Amniotic stem cell (primary cell): ENCODE measurements at places on chromosomes 7 and 10.

- no peak for DNase-seq
Observed at GRCh38 chr10:68989317-68989990, 851 bp downstream of the KIFBP start.

DNA sequence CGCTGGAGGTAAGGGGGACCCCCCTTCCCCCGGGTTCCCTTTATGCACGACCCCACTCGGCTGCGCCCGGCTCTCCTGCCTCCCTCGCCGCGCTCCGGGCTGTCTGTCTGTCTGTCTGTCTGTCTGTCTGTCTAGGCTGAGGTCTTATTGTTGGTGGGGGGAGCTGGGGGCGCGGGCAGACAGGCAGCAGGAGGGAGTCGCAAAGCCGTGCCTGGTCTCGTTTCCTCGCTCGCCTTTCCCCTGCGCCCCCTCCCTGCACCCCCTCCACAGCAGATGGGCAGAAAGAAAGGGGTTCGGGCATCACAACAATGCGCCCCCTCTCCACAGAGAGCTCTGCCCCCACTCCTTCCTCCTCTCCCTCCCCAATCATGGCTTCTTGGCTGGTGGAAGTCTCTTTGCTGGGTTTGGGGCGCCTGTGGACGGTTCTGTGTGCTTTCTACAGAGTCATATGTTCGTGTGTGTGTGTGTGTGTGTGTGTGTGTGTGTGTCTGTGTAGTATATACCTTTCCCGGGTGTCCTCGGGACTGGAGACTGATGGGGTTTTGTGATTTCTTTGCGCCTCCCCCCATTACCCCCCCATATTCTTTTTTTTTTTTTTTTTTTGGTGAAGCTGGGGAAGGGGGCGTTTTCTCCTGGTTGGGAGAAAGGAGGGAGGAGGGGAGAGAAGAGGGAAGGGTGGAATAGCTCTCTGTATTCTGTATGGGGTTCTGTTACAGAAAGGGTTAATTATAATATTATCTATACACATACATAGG, 1.9 kb downstream of the AUTS2 start:
- DNase-seq: no peak

DNA sequence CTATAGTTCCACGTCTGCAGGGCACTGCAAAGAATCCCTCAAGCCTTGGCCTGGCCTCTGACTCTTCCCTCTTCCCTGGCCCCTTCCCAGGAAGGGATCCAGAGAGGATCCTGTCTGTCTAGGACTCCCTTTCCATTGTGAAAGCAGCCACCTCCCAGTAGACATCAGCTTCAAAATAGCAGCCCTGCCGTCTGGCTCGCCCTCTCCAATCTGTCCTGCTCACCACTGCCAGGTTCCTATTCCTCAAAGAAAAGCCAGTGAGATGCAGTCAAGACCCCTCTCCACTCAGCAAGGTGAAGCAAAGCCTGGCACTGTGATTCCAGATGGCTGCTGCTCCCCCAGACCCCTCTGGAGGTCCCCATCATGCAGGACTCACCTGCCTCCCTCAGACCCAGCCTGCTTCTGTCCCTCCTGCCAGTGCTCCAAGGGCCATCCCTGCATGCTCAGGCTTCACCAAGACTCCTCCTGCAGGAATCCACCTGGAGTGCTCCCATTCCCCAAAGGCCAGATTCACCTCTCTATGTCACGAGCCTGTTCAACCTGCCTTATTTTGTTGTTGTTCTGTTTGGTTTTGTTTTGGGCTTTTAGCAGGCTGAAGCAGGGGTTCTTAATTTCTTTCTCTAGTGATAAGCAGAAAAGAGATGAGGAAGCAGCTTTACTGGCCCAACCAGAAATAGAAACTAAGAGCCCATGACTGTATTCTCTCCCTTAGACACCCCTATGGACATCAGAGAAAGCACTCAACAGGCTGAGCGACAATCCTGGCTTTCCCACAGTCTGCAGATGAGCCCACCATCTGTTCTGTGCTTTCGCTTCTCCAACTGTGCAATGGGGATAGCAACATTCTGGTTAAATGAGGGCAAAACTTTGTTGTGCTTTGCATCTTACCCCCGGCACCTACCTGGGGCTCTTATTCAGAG, 305.1 kb downstream of the GRID1 start:
- no peak for DNase-seq

GRCh38 chr10:124049484-124049883, 43.9 kb downstream of the CHST15 start:
- DNase-seq: no peak

DNA sequence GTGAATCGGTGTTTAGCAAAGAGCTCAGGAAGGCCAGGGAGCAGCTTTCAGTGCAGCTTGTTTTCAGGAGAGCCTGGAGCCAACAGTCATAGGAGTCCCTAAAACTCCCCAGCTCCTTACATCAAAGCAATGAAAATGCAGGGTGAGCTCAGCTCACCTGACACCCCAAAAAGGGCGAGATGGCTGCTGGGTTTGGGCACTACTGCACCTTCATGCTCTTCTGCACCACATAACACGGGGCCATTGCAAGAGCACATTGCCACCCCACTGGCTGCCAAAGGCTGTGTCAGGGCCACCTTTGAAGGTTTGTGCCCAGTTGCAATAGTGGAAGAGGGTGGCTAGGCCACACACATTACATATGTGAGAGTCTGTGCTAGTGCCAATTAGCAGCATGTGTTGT, 25.0 kb upstream of the FRMD4A start:
- DNase-seq: no peak

- no peak for DNase-seq
Observed at GRCh38 chr7:25752967-25753791, 398.8 kb upstream of the NFE2L3 start.

- no peak for DNase-seq
Observed at GRCh38 chr7:151430391-151431205, 9.3 kb downstream of the CRYGN start.

DNA sequence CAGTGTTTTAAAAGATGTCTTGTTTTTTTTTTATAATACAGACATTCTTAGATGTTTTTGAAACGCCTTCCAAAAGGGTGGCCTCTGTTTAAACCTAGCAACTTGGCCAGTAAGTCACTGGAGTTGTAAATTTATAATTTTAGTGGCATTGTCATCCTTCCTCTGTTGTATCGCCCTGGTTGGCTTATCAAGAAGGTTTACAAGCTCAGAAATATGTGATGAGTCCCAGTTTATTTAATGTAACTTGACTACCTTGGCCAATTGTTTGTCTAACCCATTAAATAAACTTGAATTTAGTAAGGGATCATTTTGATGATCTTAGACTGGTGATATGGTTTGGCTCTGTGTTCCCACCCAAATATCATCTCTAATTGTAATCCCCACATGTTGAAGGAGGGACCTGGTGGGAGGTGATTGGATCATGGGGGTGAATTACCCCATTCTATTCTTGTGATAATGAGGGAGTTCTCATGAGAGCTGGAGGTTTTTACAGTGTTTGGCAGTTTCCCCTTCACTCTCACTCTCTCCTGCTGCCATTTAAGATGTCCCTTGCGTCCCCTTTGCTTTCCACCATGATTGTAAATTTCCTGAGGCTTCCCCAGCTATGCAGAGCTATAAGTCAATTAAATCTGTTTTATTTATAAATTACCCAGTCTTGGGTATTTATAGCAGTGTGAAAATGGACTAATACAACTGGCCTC, 13.4 kb upstream of the NT5C3A start:
- no peak for DNase-seq

DNA sequence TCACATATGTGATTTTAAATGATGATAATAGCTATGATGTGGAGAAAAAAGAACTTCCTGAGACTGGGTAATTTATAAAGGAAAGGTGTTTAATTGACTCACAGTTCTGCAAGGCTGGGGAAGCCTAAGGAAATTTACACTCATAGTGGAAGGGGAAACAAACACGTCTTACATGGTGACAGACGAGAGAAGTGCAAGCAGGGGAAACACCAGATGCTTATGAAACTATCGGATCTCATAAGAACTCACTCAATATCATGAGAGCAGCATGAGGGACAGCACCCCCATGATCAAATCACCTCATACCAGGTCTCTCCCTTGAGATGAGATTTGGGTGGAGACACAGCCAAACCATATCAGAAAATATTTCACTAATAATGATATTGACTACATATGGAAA, 4.1 kb upstream of the LIPN start:
- no peak for DNase-seq

DNA sequence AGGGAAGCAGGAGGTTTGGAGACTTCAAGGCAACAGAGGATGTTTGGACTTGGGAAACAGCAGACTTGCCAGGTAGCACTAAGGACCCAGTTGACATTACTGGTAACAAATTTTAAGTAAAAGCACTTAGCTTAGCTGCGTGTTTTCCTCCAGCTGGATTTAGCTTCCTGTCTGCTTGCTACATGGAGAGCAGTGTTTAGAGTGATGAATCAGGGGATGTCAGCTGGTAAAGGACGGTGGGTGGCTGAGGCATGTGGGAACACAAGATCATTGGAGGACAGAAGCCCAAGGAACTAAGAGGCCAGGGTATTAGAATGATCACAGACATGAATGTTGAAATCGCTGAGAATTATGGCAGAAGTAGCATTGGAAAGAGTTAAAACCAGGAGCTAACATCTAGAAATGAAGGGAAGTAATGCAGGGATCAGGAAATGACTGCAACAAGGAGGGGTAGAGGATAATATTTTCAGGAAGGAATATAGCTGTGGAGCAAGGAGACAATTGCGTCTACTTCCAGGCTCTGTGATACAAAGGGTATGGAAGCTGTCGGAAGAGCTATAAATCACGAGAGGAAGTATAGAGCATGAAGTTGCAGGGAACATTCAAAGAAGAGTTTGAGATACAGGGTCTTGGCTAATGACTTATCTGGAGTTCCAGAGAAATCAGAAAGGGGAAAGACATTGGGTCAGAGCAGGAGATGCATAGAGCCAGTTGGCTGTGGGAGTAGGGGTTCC, 34.4 kb downstream of the CALD1 start:
- DNase-seq: no peak

- DNase-seq: no peak
Observed at GRCh38 chr10:47241256-47241655, 58.7 kb upstream of the GDF10 start.

GRCh38 chr7:103541026-103541425, 95.0 kb upstream of the SLC26A5 start:
- DNase-seq: no peak

DNA sequence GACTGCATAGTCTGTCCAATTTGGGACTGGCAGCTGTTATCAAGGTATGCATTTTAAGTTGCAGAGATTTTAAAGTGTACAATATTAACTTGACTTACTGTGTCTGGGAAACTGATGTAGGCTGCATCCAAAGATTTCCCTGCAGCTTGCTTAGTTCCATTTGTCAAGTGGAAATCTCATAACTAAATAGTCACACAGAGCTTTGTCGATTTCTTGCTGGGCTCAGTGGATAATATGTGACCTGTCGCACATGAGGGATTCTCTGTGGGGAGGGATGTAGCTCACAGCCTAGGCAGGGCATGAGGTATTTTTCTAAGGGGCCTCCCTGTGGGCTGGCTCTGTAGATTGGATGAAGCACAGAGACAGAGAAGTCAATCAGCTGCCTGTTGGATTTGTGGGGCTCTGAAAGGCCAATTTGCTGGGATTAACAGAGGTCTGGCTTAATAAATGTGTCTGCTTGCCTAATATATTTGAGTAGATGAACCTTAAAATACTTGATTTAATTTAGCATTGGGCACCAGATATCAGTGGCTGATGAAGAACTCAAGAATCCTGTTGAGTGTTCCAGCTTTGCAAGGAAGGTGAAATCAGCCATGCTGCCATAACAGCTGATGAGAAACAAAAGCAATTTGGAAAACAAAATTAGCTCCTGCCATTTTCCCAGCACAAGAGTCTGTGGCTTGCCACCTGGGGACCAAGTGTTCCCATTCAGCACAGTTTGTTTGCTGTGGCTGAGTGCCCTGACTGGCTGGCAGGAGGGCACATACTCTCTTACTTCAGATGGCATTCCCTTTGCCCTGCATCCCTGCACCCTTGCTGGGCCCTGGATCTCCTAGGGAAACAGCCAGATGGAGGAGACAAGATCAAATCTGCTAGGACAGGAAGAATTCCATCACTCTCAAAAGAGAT, 598.5 kb downstream of the SORCS3 start:
- DNase-seq: no peak

GRCh38 chr10:21515361-21516241, 9.9 kb downstream of the SKIDA1 start:
- DNase-seq: no peak

DNA sequence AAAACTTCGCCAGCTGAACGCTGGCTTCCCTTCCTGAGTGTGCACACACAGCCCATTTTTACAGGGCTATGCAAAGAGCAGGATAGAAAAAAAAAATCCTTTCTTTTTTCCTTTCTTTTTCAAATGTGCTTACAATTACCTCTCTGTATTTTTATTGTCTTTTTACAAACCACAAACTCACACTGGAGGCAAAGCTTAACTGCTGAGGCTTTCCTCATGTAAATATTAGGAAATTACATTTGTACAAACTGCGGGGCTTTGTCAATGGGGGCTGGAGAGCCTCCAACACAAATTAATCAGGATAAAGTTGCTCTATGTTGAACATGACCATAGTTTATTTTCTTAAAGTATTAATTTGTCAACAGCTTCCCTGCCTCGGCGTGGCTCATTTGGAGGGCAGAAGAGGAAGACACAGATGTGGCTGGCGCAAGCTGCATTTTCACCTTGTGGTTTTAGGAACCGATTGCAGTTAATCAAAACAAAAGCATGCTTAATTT, 411.7 kb upstream of the MKI67 start:
- no peak for DNase-seq

DNA sequence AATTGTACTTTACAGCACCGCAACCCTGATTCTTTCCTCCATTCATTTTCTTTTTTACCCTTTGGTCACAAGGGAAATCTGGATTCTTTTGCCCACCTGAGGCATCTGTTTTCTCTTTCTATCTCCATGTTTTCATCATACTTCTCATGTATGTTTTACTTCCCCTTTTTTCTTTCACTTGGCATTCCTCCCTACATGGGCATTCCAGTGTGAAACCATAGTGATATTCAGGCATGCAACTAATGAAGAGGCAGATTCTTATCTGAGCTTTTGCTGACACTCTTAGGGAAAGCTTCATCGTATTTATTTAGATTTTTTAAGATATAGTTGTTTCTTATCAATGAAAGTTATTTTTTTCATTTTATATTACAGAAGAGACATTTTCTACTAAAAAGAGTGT, 405.2 kb upstream of the TEX47 start:
- DNase-seq: no peak

DNA sequence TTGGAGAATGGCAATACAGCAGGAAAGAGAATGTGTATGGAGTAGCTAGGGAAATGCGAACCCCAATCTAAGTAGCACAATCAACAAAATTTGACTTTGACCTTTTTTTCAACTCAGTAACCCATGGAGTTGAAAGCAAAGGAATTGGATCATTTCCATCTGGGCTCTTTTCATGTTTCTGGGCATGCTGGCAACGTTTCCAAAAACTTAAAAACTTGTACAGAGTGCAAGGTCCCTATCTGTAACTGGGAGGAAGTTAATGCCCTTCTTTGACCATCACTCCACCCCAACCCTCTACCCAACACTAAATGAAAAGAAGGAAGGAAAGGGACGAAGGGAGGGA, 1.3 kb upstream of the HIBADH start:
- DNase-seq: no peak
